ENCODE measurements at places on chromosomes 3 and 15.

DNA sequence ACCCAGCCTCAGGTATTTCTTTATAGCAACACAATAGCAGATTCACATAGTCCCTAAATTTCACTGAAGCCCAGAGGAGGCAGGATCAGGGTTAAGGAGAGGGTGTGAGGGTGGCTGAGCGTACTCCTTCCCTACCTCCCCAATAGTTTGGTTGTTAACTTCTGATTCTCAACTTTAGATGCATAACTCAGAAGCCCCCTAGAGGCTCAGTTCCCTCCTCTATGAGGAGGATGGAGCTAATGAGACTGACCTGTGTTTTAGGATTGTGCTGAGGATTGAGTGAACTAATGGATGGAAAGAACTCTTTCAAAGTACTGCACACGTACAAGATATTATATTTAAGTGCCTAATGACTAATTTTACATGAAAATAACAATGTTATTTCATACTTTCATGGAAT lies 249.3 kb upstream of the SOX14 start:
- no peak for DNase-seq

- no peak for DNase-seq
These were observed 12.1 kb upstream of the APEH start for GRCh38 chr3:49662021-49662420.

DNA sequence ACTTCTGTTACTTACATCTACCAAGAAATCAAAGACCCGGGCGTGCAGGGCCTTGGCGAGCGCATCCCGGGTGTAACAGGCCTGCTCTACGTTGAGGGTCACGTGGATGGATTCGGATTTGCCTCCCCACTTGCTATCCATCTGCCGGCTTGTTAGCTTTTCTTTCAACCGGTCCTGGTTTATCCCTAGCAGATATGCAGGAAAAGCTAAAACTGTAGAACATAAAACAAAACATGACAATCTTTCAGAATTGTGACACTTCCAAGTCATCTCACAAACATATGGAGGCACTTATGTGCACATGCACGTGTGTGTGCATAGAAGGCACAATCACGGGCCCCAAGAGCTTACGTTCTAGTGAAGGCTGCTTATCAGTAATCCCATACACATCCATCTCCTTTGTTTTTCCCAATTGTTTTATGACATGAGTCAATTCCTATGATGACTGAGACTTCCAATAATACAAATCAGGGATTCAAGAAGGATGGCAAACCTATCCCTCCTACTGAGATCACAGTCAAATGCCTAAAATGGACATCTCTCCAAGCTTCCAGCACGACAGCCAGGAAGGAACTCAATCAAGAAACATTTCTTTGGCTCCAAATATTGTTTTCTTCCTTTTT lies 11.3 kb downstream of the LDHAL6B start:
- no peak for DNase-seq

- no peak for DNase-seq
These were observed 27.8 kb upstream of the CACNA2D2 start for GRCh38 chr3:50531201-50531600.

DNA sequence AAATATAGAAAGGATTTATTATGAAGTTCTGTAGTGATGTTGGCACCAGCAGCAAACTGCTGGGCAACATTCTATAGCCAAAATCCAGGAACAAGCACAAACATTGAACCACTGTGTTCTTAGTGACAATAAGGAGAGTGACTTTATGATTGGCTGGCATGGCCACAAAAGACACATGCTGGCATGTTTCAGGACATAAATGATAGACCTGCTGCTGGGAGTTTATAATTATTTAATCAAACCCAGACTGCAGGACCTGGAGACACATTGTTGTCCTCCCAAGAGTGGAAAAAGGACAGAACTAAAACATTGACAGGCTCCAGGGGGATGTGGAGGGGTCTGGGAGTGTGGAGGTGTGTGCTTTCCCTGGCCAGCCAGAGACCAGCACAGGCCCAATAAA lies 255.3 kb upstream of the LRTM1 start:
- no peak for DNase-seq

GRCh38 chr3:171695426-171695825 lies 114.9 kb downstream of the PLD1 start:
- no peak for DNase-seq

DNA sequence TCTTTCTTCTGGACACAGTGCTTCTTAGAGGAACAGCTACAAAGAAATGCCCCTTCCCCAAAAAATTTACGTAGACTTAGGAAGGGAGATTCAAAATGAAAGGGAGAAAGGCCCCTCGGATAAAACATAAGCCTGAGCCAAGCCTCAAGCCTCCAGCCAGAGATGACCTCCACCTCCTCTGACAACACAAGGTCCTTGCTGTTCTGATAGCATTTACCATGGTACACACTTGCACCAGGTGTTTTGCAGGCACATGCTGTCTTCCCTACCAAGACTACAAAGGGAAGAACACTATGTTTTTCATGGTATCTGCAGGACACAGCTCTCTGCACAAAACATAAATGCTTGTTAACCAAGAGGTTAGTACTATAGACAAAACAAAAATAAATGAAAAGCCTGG lies 27.8 kb downstream of the RYK start:
- DNase-seq, result no peak

DNA sequence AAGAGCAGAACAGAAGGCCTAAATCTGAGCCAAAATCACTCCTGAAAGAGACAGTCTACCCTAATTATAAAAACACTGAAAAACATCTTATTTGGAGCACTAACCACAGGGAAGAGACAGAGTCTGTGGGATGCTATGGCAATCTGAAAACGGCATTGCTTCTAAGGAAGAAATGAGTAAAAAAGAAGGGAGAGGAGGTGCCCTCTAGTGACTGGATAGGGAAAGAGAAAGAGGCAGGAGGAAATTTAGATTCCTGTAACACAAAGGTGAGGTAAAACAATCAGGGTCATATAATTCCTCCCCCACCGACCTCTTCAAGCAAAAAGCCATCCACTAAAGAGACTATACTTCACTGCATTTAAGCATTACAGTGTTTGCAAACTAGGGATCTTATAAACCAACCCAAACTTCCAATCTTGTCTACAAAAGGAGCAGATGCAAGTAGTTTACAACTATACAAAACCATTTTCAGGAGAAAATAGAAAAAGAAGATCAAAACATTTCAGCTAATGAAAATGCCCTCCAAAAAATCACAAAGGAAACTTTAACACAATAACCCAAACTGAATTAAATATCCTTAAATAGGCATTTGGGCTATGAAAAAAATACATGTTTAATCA lies 32.6 kb downstream of the HACD2 start:
- no peak for DNase-seq

DNA sequence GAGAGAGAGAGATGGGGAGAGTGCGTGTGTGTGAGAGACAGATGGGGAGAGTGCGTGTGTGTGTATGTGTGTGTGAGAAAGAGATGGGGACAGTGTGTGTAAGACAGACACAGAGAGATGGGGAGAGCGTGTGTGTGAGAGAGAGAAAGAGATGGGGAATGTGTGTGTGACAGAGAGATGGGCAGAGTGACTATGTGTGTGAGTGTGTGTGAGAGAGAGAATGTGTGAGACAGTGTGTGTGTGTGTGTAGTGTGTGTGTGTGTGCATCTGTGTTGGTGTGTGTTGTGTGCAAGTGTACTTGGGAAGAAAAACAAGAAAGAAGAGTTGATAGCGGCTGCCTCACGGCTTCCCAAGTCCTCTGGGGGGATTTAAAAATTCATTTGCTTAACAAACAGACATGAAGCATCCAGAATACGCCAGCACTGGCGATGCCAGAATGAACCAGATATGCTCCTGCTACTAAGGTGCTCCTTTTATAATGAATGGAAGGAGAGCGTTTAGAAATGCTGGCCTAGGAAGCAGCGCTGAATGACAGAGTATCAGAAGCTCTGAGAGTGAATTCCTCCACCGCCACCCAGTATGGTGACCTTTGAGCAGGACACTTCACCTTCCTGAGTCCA lies 186.1 kb upstream of the TSC22D2 start:
- DNase-seq, result no peak

- DNase-seq, result no peak
These were observed 1.6 kb downstream of the FBN1 start for GRCh38 chr15:48643776-48644466.

- DNase-seq, result no peak
These were observed 83.6 kb downstream of the TNIK start for GRCh38 chr3:171376596-171376947.

GRCh38 chr3:17157713-17158112 lies 273.0 kb downstream of the PLCL2 start:
- DNase-seq, result no peak

DNA sequence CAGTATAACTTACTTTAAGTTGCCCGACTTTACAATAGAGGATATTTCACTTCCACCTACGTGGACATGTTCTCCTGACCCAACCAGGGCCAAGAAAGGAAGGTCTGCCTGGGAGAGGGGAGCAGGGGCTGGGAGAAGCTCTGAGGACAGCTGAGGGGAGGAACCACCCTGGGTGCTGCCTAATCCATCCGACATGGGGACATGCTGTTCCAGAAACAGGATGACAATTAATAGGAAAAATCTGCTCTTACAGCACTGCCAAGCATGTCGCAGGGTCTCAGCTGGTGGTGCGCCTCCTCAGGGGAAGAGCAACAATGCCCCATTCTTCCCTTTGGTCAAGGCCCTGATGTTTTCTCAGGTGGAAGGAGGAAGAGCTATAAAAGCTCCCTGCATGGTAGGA lies 132.3 kb downstream of the NTRK3 start:
- DNase-seq, result no peak

DNA sequence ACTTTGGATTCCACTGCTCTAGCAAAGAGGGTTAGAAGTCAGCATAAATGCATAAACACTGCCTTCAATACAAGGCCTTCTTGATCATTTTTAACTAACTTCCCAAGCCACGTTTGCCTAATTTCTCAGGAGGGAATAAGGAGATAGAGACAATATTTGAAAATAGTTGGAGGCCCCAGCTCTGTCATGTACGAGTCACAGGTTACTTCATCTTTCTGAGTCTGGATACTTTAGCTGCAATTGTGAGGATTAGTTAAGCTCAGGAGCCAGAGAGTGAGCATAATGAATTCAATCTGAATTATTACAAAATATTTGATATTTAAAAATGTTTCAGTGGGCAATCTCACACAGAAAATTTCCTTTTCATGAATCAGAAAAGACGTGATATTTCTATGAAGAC lies 298.9 kb downstream of the SHOX2 start:
- no peak for DNase-seq

- DNase-seq, result no peak
These were observed 274 bp upstream of the ZCWPW2 start for GRCh38 chr3:28348265-28348628.

DNA sequence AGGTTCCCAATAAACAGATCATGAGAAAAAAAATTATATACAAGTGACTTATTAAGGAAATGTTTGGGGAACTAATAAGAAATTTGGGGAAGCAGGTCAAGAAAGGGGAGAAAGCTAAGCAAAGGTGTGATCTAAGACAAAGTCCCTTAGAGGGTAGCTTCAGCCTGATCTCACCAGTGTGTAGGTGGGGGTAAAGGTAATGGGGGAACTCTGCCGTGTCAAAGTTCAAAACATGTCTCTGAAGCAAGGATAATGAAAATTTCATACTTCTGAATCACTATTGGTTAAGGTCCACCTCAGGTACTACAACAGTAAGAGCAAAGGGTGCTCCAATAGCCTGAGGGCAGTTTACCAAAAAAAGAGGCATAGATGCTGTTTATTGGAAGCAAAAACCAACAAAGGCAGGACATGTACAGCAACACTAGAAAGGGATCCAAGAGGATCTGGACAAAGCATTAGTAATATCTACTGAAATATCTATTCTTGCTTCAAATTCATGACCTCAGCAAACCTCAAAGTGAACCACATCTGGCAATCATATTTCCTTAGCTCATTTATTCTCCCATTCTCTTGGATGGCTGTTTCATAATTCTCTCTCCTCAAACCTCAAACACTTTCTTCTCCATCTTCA lies 6.9 kb downstream of the ACAD11 start:
- DNase-seq, result no peak

DNA sequence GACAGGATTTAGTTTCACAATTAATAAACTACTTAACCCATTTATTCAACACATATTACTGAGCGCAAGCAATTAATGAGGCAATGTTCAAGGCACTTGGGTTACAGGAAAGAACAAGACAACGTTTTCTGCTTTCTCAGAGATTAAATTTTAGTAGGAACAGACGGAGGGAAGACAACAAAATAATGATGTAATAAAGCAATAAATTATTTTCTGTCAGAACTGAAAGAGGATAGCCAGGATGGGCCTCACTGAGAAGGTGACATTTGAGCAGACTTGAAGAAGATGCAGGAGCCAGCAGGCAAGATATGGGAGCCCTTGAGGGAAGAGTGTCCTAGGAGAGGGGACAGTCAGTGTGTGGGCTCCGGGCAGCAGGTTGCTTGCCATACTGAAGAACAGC lies 11.3 kb upstream of the RPL14 start:
- no peak for DNase-seq

GRCh38 chr3:23797491-23797890 lies 8.3 kb upstream of the UBE2E1 start:
- DNase-seq, result no peak

Measured in type B pancreatic cell (in vitro differentiated cells).